ENCODE measurements at places on chromosomes 12 and 14.

- DNase-seq, result peak; percentile 72
These were observed 85.3 kb upstream of the PAWR start for GRCh38 chr12:79776111-79776510.

- DNase-seq, result no peak
These were observed 2.6 kb upstream of the JAG2 start for GRCh38 chr14:105171004-105171673.

GRCh38 chr12:20440408-20440807 lies 72.1 kb downstream of the PDE3A start:
- DNase-seq, result no peak

GRCh38 chr12:126830778-126831680 lies 1435.9 kb upstream of the TMEM132C start:
- DNase-seq, result no peak

GRCh38 chr14:90140956-90141316 lies 79.1 kb downstream of the KCNK13 start:
- peak; percentile 14 for DNase-seq

DNA sequence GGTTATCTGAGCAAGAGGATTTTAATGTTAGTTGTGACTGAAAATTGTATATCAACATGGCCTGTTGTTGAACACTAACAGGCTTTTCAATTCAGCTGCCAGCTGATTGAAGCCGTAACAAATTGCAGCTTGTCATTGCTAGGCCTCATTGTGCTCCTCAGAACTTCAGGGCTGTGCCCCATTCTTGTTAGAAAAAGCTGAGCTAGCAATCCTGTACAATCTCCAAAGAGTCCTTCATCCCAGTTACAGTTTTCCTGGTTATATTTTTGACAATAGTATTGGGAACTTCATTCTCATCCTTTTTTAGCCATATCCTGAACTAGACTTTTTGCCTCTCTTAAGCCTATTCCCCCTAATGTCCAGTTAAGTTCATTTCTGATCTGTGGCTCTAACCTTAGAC lies 564.1 kb upstream of the ATXN7L3B start:
- no peak for DNase-seq

DNA sequence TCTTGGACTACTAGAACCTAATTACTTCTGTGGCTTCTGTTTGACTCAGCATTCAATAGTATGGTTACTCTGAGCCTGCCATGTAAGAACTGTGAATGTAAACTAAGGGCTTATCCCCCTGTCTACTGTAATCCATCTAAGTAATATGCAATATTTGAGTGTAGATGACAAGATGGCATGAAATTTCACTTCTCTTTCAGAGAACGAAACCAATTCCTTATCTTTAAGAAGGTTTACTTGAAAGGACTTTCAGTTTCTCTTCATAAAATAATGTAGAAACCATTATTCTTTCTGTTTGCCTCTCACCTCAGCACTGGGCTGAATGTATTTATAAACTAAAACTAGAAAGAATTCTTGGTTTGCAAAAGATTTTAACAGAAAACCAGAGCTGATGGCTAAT lies 60.4 kb upstream of the ARID2 start:
- DNase-seq, result no peak

DNA sequence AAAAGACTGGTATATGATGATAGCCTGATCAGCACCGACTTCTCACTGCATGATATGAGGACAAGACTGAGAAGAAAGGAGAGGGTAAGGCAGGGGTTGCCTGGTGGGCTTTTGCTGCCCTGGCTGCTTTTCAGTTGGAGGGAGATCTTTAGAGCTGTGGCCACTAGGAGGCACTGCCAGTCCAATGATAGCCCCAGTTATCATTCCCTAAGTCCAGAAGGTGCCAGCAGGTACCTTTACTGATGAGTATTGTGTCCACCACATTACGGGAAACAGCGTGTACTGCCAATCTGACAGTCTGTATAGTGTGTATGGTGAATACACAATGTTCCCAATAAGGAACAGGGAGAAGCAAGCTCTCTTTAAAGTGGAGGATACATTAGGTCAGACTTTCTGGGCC lies 55.8 kb upstream of the CCDC175 start:
- peak; percentile 23 for DNase-seq

DNA sequence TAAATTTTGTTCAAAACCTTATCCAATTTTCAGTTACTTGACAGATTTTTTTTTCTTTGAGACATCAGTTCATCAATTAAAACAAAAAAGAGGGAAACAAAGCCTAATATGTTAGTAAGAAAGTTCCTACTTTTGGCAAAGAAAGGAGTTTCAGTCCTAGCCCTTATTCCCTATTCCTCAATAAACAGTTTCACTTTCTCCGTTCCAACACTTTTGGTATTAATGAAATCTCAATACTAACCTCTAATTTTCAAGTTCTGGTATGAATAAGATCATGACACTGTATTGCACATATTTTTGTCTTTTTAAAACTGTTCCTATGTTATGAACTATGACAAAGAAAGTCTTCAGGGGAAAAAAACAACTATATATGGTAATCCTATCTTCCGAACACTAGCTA lies 48.4 kb downstream of the RPS6KA5 start:
- no peak for DNase-seq

DNA sequence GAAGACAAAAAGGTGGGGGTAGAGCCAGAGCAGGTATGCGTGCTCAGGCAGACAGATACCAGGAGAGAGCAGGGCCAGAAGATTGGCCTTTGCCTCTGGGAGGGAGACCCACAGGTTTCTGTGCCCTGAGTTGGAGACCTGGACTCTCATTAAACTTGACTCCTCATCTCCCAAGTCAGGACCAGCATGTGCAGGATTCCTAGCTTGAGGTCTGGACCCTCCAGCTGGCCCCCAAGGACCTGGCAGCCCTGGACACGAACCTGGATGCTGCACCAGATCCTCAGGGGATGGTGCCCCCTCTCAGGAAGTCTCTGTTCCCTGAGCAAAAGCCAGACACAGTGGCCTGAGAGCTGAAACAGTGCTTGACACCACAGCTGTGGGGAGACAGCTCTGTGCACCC lies 10.5 kb upstream of the KRT73 start:
- no peak for DNase-seq

DNA sequence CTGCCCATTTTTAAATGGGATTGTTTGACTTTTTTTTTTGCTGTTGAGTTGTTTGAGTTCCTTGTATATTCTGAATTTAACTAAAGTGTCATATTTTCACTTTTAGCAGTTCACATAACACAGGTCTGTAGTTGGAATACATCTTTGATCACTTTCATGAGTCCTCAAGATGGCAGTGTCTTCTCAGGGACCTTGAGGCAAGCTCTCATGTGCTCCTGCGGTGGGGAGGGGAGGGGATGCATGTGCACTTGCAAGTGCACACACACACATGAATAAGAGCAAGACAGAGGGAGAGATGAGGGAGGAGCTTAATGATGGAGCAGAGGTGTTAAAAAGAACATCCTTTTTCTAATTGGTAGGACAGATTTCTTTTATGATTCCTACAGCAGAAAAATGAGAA lies 291.4 kb upstream of the OR4E1 start:
- DNase-seq, result no peak

GRCh38 chr12:28954333-28954732 lies 194.7 kb upstream of the FAR2 start:
- DNase-seq, result no peak

- DNase-seq, result no peak
These were observed 81.8 kb downstream of the IRF2BPL start for GRCh38 chr14:76946753-76947077.

- DNase-seq, result peak; percentile 38
These were observed 106.4 kb downstream of the EFCAB11 start for GRCh38 chr14:89848165-89848564.

GRCh38 chr14:97077687-97078086 lies 280.5 kb downstream of the VRK1 start:
- no peak for DNase-seq

DNA sequence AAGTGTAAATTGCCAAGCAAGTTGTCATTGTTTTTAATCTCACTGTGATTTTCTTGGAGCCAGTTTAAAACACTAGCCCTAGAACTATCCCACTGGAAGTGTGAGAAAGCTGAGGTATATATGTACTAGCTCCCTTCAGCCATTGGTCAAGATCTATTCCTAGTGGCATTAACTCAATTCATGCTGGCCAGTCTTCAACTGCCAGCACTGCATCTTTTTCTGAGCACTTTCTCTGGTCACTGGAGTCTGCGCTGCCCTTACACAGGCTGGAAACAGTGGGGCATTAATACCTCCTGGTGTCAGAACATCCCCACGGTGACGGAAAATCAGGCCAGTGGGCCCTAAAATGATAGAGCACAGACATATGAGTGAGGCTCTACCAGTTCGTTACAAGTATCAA lies 4.0 kb upstream of the NOVA1 start:
- no peak for DNase-seq

DNA sequence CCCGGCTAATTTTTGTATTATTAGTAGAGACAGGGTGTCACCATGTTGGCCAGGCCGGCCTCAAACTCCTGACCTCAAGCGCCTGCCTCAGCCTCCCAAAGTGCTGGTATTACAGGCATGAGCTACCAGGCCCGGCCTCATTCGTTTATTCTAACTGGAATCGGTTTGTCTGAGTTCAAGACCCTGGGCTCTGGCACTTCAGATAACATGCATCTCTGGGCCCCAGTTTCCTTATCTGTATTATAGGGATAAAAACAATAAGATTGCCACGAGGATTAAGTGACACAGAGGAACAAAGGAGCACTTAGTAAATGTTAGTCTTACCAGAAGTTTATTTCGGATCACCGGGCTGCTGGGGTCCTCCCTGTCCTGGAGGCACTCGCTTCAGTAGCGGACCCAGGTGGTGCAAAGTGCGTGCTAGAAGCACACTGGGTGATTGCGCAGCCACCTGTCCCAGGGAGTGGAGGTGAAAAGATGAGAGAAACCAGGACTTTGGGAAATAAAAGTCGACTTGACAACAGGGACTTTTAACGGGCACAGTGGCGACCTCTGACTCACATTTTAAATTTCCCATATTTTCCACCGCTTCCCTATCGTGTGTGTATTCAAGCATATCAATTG lies 37.5 kb downstream of the ACACB start:
- DNase-seq, result no peak

DNA sequence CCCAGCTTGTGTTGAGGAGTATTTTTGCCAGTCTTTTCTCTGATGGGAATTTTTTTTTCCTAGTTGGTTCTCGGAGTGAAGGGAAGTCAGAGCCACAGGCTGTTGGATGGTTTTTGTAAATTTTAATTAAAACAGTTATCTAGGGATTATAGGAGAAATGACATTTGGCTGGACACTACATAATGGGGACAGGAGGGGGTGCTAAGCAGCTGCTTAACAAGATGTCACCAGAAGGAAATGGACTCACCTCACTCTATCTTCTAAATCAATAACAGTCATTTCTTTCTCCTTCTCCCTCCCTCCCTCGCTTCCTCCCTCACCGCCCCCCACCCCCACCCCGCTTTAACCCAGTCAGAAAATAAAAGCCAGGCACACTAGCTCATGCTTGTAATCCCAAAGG lies 93.4 kb upstream of the TMEM233 start:
- no peak for DNase-seq

GRCh38 chr12:5723071-5723470 lies 222.0 kb downstream of the ANO2 start:
- DNase-seq, result no peak

DNA sequence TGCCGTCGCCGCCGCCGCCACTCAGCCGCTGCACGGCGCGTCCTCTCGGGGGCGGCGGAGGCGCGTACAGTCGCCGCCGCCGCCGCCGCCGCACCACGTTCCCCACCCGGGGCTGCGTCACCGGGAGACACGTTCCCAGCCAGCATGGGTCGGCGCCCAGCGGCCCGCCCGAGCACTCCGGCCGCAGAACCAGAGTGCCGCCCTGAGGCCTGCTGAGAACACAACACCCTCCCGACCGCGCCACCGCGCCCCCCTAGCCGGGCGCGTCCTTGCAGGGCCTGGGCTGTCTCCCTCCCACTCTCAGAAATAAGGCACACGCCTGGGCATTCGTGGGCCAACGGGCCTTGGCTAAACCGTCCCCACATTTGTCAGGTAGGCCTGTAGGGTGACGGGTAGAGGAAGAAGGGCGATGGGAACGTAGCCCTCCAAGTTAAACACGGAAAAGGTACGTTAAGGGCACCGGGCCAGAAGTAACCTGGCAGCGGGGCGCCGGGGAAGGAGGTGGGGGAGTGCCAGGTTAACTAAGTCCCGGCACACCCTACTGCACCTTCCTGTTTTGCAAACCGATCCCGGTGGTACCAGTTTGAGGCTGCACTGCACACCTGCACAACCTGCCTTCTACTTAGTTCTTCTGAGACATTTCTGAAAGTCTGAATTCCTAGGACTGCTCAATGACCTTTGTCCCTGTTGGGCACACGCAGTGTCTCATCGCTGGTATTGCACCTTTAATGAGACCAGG lies at the start of gene MAP4K5:
MAP4K5 (minus strand) TSS at position 68 of the 739 bp plus-strand sequence. CDS start 520 bp downstream, outside the sequence.
- peak; percentile 90 for DNase-seq

DNA sequence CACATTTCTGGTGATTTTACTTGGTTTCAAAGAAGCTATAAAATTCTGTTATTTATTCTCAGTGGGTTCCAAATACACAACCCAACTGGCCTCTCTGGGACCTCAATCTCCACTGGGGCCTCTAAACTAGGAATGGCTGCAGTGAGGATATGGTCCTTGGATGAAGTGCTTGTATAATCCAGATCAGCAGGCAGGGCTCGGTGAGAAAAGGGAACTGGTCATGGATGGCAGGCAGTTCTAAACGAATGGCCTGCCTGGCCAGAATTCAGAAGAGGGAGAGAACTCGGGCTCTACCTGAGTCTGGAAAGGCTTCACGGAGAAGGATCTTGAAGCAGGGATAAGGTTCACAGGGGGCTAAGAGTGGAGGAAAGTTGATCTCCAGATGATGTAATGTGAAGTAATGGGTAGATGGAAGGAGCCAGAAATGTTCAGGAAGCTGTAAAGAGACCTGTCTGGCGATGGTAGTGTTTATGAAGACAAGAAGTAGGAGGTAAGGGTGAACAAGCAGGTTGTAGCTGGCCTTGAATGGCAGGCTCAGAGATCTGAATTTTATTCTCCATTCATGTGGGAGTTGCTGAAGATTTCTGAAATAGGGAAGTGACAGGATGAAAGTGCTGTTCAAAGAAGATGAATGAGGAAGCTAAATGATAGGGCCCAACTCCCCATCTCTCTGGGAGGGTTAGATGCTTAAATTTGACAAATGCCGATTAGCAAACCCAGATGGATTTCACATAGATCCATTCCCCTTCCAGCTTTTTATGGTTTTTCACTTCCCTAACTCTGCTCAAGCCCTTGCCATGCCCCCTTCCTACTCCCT lies 31.5 kb upstream of the ANO6 start:
- no peak for DNase-seq

GRCh38 chr12:123748161-123748560 lies 13.9 kb upstream of the DNAH10 start:
- no peak for DNase-seq

DNA sequence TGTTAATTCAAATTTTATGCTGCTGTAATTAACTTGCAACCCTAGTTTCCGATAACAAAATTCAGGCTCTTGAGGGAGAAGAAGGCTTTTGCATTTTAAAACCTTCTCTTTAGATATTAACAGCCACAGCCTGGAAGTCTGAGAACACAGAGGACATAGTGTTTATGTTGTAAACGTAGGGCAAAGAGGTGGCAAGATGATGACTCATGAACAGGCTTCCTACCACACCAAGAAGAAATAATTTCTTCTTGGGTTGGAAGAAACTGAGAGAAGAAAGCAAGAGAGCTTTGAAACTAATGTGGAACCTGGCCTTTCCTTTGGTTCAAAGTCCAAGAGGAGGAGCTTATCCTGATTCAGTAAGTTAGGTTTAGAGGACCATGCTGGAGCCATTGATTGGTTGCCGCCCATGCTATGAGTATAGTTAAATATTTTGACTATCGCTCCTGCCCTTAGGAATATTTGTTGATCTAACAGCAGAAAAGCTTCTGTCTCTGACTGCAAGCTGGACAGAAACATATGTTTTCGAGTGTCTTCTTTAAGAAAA lies 31.8 kb downstream of the CCDC198 start:
- DNase-seq, result no peak

Measured in cardiac fibroblast (primary cell).